Hypothalamus (tissue), 51 donors: ENCODE measurements at places on chromosomes 6 and 20.

GRCh38 chr20:53559816-53560215, 33.8 kb downstream of the ZNF217 start:
- no peak for DNase-seq

DNA sequence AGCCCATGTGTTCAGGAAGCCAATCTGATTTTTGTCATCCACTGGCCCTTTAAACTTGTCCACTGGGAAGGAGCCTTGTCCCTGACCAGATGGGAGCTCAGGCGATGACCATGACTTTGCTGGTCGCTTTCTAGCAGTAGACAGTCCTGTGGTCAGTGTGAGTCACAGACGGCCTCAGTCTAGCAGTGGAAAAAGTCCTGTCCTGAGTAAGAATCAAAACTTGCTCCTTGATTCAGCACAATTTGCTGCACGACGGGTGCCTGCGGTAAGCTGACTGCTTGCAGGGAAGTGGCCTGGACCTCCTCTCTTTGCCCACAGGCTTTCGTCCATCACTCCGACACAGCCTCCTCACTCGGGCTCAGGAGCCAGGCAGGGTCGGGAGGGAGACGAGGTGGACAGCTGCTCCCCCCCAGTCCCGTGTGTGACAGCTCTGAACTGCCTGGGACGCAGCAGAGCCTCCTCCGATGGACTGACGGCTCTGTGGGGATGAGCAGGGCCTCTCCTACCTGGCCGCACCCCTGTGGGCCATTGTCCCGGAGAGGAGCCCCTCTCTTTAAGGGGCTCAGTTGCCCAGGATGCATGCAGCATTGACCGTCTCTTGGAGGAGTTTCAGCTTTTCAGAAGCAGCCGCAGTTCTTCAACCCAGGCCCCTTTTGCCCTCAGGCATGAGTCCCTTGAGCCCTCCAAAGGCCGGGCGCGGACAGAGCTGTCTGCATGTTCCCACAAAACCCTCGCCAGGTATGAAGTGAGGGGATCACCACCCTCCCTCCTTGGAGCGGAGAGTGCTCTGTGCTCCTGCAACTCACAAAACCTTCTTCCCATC, 209.2 kb downstream of the ANKRD60 start:
- DNase-seq = no peak

DNA sequence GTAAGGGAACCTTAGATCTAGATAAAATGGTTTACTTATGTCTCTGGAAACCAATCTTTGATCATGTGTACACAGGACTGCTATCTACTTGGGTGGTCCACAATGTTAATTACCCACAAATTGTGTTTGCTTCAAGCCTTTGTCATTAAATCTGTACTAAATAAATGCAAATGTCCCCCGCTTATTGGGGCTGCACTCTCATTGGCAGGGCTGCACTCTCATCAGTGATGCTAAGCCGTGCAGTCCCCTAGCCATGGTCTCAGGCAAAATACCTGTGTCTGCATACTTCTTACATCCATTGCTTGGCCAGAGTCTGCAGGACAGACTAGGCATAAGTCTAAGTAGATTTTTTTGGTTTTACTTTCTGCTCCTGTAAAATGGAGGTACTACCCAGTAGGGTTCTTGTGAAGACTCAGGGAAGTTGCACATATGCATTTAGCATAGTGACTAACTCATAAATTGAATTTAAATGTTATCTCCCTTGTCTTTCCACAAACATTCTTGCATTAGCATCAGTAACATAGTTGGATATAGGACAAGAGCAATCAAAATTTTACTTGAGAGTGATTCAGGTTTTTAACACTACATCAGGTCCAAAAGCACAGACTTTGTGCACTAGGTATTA, 117.4 kb downstream of the ASCC3 start:
- DNase-seq = no peak

- no peak for DNase-seq
Measured at GRCh38 chr20:64042054-64042781, 6.2 kb downstream of the C20orf204 start.

DNA sequence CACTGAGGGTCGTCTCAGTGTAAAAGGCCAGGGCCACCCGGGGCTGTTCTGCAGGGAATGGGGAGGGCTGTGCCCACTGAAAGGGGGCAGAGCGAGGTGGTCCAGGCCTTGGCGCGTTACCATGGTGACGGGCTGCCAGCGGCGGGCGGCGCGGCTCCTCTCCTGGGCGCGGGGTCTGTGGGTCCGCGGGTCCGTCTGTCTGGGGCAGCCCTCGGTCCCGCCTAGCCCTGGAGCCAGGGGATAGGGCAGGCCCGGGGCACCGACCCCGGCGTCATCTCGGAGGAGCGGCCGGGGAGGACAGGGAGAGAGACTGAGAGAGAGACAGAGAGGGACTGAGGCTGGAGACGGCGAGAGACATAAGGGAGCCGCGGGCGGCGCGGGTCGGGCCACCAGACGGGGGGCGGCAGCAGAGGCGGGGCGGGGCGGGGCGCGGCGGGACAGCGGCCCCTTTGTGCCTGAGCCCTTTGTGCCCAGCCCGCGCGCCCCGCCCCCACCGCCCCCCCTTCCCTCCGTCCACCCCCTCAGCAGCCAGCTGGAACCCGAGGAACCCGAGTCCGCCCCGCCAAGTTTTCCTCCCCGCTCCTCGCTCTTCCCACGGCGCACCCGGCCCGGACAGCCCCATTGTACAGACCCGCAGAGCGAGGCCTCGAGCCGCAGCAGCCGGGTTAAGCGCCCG, at the start of gene KIAA1755:
KIAA1755 (minus strand) TSS at position 358 of the 676 bp plus-strand sequence; CDS start at position 123, 235 bp downstream.
- DNase-seq = peak; percentile 51

DNA sequence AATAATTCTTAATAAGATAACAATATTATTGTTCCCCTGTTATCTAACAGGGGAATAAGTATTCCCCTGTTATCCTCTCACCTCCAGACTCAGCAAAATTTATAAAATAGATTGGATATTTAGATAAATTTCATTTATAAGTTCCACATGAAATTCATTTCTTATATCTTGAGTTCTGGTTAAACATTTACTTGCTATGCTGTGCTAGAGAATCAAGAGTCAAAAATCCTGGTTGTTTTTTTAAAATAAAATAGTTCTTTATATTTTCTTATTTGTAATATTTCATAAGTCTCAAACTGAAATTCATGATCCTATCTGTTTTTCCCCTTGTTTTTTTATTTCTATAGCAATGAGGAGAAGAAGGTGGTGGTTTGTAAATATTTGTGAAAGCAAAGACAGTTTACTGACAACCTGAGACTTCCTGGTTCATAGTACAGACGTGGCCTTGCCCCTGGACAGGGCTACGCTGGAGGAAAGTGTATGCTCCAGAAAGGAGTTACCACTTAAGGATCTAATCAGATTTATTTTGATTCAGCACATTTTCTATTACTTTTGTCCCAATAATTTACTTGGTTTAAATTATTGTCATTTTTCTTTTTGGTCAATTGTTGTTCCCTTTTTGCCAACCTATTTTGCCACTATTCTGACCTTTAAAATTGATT, 37.8 kb upstream of the MARCKS start:
- no peak for DNase-seq

DNA sequence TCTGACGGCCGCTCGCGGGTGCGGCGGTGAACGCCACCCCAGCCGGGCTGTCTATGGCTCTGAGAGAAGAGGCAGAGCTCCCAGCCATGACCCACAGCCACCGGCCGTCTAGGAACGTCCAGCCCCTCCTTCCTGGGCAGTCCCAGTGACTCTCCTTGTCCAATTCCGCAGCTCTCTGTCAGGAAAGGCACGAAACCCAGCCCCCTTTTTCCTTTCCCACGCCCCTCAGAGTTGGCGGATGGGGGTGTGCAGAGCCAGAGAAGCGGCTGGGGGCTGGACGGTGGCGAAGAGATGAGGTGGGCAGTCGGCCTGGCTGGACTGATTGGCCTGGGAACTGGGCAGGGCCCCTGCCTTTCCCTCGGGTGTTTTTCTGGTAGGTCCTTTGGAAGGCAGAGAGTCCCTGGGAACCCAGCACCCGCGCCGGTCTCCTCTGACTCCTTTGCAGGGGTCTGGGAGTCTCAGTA, 1.5 kb downstream of the EBF4 start:
- DNase-seq = no peak

GRCh38 chr6:24139080-24139479, 13.1 kb downstream of the NRSN1 start:
- no peak for DNase-seq

DNA sequence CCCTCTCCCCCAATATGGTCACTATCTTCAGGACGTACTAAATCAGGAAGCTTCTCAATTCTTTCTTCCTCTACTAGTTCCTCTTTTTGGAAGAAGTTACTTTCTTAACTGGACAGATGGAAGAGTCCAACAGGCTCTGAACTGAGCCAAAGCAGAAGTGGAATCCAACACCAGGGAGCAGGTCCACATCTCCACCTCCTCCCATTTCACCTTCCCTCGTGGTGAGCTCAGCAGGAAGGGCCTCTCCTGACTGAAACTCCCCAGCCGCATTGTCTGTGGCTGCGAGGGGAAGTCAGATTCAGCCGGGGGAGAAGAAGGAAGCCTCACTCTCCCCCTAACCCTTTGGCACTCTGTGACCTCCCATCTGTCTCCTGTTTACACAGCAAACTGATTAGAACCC, 63.8 kb upstream of the UST start:
- no peak for DNase-seq
